ENCODE measurements at places on chromosomes 12 and 14.

DNA sequence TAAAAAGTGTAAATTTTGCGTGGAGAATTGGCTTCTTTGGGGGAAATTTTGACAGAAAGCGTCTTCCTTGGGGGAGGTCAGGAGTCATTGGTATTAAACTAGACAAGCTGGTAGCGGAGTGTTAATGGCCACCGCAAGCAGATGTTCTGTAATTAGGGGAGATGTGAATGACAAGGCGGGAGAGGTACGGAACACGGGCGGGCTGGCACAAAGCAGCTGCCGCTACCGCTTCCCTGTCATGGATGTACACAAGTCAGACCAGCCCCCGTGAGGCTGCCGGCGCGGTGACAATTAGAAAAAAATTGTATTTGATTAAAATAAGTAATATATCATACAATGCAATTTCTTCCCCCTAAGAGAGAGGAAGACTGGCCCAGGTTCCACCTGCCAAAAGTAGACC, 501.6 kb downstream of the VRK1 start:
- no peak for DNase-seq

- DNase-seq, result no peak
Measured at GRCh38 chr12:123472438-123472849, 14.5 kb downstream of the SNRNP35 start.

DNA sequence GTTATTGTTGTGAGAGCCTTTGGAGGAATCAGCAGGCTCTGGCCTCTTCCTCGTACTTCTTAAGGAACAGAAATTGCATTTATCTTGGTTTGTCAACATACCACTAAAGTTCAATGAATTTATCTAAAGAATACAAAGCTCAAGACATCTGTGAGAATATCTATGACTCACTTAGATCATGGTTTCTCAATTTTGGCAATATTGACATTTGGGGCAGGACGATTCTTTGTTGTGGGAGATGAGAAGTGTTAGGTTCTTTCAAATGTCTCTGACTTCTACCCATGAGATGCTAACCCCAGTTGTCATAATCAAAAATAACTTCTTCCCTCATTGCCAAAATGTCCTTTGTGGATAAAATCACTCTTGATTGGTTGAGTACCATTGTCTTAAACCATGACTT, 1190.3 kb downstream of the GALC start:
- no peak for DNase-seq

GRCh38 chr12:121295746-121296617, 527 bp downstream of the CAMKK2 start:
- DNase-seq, result no peak

DNA sequence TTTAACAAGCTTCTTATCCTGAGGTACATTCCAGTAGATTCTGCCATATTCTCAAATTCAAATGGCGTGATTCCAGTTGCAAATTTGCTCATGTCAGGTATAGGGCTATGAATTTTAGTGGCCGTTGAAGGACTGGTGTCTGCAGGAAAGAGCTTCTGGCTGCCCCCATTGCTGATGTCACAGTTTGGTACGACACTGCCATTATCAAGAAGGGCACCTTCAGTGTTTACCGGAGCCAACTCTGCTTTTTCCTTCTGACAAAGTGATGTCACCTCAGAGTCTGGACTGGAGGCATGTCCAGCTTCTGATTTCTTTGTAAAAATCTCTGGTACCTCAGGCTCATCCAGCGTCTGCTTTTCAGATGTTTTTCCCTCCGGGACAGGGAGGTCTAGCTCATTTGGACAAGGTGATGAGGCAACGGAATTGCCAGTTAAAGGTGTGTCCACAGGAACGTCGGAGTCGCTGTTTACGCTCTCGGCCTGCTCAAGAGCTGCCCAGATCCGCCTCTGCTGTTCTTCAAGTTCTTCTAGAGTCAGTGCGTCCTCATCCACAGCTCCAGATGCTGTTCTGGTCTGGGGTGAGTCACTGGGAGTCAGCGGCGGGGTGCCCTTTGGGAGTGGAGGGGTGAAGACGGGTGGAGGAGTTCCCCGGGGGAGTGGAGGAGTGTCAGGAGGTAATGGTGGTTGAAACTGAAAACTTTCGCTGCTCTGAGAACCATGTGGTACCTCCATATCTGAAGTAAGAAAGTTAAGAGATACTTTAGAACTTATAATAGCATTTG, 27.0 kb downstream of the ZCCHC8 start:
- peak; percentile 22 for DNase-seq

DNA sequence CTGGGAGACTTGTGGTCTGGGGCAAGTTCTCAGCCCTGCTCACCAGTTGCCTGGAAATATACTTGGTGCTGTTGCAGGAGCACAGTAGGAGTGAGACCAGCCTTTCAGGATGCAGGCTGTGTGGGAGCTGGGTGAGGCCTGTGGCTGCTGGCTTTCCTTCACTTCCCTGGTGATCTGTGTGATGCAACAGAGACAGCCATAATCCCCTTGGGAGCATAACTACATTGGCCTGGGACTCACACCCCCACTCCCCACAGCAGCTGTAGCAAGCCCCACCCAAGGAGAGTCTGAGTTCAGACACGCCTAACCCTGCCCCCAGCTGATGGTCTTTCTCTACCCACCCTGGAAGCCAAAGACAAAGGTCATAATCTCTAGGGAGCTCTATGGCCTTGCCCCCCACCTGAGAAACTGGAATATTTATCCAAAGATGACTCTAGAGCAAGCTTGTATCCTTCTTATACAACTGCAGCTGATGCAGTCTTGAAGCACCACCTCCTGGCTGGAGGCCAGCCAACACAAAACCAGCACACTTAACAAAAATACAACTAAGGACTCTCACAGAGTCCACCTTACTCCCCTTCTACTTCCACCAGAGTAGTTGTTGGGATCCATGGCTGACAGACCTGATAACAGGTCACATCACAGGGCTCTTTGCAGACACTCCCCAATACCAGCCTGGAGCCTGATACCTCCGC, 190.4 kb upstream of the CPNE8 start:
- DNase-seq, result no peak

GRCh38 chr14:49303946-49304516, 282.1 kb downstream of the RPS29 start:
- DNase-seq, result no peak

DNA sequence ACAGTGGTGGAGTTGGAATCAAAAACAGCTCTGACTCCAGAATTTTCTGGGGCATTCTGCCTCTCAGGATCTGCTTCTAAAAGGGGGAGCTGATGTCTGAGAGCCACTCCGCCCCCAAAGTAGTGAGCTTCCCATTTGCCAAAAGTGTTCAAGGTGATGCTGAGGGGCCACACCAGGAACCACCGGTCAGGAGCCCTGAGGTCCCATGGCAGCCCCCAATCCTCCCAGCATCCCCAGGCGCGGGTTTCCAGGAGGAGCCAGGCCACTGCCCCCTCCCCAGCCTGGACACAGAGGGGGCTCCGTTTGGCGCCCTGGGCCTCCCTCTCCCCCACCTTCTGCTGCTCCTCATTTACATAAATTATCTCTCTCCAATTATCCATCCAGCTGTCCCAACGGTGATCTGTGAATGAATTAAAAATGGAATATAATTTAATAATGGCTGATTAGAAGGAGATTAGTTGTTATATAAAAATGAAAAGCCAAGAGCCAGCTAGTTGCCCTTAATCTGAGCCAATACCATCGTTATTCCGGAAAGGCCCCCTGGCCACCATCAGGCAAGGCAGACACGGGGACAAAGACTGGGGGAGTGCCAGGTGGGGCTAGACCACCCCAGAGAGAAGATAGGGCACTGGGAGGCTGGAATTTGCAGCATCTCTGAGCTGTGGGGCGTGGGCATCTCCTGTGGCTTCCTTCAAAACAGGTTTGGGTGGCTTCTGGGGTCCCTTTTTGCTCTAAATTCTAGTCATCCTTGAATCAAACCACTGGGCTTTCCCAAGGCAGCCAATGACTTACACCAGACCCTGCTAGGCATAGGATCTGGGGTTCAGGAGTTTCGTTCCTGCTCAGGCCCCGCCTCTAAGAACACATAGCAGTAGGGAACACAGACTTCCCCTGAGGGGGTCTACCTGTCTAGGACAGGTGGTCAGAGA, 19.7 kb upstream of the VSX2 start:
- no peak for DNase-seq

DNA sequence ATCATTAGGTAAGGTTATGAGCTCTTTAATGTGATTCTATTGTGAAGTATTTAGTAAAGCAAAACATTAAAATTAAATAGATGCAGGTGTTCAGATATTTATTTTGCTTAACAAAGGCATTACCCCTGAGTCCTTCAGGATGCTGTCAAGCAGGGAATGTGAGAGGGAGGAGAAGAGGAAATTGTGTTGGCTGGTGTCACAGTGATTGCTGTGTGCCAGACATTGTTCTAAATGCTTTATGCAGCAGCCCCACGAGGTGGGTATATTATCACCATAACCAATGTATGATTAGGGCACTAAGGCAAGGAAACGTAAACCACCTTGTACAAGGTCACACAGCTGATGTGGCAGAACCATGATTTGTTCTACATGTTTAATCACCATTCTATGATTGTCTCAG, 80.1 kb downstream of the STAB2 start:
- no peak for DNase-seq

- DNase-seq, result peak; percentile 4
Measured at GRCh38 chr14:53539489-53540126, 386.5 kb upstream of the DDHD1 start.

DNA sequence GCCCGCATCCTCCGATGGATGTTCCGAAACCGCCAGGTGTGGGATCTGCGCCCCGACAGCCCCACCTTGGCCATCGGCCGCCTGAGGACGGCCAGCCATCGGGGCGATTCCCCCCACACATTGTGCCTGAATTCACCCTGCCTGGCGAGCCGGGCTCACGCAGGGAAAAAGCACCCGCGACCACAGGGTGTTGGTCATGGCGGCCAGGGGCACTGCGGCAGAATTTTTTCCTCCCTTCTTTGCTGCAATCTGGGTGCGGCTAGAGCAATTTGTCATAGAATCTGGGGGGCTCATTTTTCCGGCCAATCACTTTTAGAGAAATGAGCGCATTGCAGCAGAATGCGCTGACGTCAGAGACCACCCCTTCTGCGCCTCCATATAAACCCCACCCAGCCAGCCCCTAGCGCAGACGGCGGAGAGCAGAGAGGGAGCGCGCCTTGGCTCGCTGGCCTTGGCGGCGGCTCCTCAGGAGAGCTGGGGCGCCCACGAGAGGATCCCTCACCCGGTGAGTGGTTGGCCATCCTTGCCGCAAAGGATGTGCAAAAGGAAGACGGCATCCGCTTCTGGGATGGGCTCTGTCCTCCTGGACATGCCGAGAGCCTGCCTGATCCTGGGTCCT, at the start of gene MEG3:
TSS of gene MEG3 (plus strand) at position 406 of the 619 bp plus-strand sequence.
- no peak for DNase-seq

DNA sequence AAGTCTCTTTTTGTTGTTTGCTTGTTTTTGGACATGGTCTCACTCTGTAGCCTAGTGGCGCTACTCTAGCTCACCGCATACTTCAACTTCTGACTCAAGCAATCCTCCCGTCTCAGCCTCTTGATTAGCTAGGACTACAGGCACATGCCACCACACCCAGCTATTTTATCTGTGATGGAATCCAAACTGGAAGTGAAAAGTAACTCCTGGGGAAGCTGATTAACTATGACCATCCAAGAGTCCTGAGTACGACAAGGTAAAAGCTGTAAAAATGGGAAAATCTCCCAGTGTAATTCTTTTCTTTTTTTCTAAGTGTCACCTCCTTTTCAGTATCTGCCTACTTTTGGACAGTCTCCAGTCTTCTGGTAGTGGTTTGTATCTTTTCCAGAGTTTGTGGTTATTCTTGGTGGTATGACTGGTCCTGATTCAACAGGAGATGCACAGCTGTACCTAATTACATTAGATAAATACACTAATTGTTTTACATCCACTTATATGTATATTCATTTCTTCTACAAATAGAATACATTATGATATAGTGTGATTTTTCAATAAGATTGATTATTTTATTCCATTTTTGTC, 97.8 kb downstream of the SLC6A15 start:
- no peak for DNase-seq

- DNase-seq, result no peak
Measured at GRCh38 chr14:86481104-86481503, 951.2 kb downstream of the FLRT2 start.

DNA sequence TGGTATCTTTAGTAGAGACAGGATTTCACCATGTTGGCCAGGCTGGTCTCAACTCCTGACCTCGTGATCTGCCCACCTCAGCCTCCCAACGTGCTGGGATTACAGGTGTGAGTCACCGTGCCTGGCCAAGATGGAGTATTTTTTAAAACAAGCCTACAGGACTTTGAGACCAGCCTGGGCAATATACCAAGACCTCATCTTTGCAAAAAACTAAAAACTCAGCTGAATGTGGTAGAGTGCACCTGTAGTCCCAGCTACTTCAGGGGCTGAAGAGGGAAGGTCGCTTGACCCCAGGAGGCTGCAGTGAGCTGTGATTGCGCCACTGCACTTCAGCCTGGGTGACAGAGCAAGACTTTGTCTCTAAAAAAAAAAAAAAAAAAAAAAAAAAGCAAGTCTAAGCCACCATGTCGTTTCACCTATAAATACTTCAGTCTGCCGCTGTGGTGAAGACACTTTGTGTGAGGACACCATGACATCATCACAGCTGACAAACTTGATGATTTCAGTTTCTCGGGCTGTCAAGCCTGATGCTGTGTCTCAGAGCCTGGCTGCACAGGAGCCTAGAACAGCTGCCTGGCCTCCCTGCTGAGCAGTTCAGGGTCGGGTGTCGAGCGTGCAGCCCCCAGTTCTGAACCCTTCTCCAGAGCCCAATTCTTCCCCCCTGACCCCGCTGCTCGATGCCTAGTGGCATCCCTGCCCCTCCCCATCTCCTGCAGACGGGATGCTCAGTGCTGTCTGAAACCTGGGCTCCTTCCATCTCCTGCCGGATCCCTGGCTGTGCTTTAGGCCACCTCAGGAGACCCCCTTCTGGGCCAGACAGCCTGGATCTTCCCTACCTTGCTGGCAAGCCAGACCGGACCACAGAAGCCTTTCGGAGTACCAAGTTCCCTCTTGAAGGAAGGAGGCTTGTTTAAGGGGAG, 119.2 kb upstream of the EVL start:
- peak; percentile 51 for DNase-seq

GRCh38 chr12:43131301-43131700, 420.7 kb downstream of the ADAMTS20 start:
- DNase-seq, result no peak

DNA sequence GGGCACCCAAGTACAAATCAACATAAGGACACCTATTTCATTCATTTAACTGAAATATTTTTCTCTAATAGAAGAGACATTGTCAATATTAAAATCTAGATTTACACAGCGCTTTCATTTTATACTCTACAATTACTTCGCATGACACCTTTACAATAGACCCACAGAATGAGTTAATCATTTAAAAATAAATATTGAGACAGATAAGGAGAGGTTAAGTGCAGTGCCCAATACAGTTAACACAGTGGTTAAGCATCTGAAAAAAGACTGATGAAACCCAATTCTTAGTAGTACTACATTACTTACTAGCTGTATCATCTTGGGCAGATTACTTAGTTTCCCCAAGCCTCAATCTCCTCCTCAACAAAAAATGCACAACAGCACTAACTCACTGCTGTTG, 116.2 kb downstream of the DENND5B start:
- DNase-seq, result no peak

DNA sequence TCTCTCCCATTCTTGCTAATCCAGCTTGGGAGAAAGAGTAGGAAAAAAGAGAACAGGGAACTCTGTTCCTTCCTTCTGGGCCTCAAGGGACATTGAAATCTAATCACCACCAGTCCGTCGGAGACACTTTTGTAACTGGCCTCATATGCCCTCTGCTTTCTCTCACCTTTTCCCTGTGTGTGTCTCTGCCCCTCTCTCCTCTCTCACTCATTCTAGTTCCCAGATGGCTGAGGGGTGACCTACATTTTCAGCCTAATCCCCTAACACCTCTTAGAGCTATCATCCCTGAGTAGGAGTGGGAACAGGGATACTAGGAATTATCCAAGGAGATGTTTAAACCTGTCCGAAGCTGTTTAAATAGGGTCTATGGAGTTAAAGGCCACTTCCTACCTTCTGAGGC, 8.9 kb upstream of the PCK2 start:
- DNase-seq, result no peak
